Brain (organoid and tissue), 16 donors: ENCODE measurements at places on chromosomes 1 and 21. TPM values are rescaled to one million over a fixed set of nuclear protein-coding genes. Genes with fewer than 3 reads are reported as not detected.

EXTL1 gene
- 6.9 TPM for polyA plus RNA-seq

MFSD2A gene
- polyA plus RNA-seq = 20.9 TPM

RGS13 gene
- polyA plus RNA-seq = not detected

LIN9 gene
- polyA plus RNA-seq = 2.4 TPM

CHI3L1 gene
- 47.9 TPM for polyA plus RNA-seq

GPATCH2 gene
- 5.6 TPM for polyA plus RNA-seq

KCNE1 gene
- 0.22 TPM for polyA plus RNA-seq

IL22RA1 gene
- polyA plus RNA-seq = not detected

HES2 gene
- polyA plus RNA-seq = not detected

LCE6A gene
- not detected for polyA plus RNA-seq

C1orf116 gene
- 2.1 TPM for polyA plus RNA-seq

CNIH4 gene
- 33.5 TPM for polyA plus RNA-seq

TFAP2E gene
- 0.32 TPM for polyA plus RNA-seq

S100A5 gene
- not detected for polyA plus RNA-seq

NBPF6 gene
- polyA plus RNA-seq = not detected

RPL22 gene
- 808 TPM for polyA plus RNA-seq

LCE1B gene
- polyA plus RNA-seq = not detected
